Pulmonary artery endothelial cell (primary cell): ENCODE measurements at places on chromosomes 5 and 9. TPM values are rescaled to one million over a fixed set of nuclear protein-coding genes. Genes with fewer than 3 reads are reported as not detected.

DNA sequence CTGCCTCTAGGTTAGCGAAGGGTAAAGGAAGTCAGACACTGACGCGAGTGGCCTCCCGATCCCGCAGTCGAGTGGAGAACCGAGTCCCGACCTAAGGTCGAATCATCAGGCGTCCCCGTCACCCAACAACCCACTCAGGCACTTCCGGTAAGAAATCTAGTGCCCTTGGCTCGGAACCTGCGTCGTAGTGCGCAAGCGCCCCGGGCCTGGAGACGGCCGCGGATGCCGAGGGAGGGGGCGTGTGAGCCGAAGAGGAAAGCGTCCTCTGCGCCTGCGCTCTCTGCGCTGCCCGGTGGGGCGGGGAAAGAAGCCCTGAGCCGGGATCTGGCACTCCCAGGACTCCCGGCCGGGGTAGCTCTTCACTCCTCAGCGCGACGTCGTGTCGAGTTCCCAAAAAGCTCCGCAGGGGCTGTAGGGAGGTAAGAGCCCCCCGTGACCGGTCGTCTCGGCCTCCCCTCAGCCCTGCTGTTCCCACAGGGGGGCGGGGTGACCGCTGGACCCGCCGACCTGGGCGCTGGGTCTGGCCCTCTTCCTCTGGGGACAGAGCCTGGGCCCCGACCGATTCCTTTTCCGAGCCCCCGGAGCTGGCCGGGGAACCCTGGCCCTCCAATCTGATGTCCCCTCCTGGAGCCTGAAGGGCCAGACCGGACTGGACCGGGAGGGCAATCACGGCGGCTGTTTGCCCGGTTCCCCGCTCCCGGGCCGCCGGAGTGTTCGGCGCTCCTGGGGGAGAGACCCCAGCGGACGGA is at the start of gene ZFYVE16:
ZFYVE16 (plus strand) TSS at position 330 of the 749 bp plus-strand sequence. CDS start 26,084 bp downstream, outside the sequence.
- DNase-seq, result peak; percentile 86

GRCh38 chr9:83706676-83707517 is 861 bp downstream of the UBQLN1 start:
- peak; percentile 22 for DNase-seq

- DNase-seq, result no peak
Measured at GRCh38 chr9:126401107-126401506, 74.5 kb downstream of the MVB12B start.

DNA sequence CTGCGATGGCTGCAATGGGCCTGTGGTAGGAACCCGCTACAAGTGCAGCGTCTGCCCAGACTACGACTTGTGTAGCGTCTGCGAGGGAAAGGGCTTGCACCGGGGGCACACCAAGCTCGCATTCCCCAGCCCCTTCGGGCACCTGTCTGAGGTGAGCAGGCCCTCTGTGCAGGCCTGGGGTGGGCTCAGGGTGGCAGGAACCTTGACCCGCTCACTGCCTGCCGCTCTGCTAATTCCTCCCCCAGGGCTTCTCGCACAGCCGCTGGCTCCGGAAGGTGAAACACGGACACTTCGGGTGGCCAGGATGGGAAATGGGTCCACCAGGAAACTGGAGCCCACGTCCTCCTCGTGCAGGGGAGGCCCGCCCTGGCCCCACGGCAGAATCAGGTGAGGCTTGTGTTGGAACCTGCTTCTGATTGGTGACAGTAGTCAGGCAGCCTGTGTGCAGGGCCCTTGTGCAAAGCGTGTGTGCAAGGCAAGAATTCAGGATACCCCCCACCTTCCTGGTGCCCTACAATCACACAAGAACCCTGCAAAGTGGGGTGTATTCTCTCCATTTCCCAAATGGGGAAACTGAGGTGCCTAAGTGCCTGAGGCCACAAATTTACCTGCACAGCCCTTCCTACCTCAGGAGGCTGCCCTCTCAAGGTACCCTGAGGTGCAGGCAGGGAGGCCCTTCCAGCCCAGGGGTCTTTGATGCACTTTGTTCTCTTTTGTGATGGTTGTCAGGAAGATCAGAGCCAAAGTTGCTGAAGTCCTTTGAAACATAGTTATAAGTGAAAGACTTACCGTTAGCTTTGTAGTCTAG is 3.4 kb downstream of the SQSTM1 start:
- no peak for DNase-seq

GRCh38 chr9:123562844-123563346 is 206.9 kb downstream of the CRB2 start:
- no peak for DNase-seq

DNA sequence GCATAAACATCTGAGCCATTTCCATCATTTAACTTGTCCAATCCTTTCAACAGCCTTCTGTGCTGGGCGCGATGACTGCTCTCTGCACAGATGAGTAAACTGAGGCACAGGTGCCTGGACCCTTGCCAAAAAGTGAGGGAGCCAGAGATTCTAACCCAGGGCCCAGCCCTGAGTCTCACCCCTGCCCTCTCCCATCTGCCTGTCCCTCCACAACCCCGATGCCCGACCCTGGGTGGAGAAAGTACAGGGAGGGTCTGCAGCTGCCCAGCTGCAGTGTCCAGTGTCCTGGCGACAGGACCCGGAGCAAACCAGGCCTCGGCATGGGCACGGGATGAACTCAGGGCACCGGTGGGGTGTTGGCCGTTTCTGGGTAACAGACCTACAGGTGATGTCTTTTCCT is 39.6 kb upstream of the CLPTM1L start:
- DNase-seq, result no peak

GRCh38 chr5:159566832-159567231 is 236.5 kb upstream of the IL12B start:
- DNase-seq, result no peak

- no peak for DNase-seq
Measured at GRCh38 chr9:75088646-75089372, 495 bp downstream of the OSTF1 start.

- no peak for DNase-seq
Measured at GRCh38 chr5:7659420-7659819, 191.5 kb downstream of the CFAP90 start.

DNA sequence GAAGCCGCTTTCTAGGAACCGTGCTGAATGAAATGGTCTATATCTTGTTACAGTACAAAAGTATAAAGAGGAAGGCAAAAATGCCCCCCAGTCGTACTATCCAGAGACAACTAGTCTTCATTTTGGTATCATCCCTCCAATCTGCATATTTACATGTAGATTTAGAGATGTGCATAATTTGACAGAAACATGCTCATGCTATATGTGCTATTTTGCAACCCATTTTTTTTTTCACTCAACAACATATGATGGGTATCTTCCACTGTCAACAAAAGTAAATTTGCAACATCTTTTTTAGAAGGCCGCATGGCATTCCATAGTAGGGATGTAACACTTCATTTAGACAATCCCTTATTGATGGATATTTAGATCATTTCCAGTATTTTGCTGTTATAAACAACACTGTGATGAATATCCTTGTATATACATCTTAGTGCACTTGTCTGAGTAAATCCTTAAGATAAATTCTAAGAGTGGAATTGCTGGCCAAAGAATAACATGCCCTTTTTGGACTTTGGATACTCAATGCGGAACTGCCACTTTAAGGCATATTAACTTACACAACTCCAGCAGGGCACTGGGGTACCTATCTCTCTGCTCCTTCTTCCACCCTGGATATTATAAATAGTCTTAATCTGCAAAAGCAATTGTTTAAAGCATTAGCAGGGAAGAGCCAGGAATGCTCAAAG is 71.1 kb upstream of the SH3PXD2B start:
- no peak for DNase-seq

DNA sequence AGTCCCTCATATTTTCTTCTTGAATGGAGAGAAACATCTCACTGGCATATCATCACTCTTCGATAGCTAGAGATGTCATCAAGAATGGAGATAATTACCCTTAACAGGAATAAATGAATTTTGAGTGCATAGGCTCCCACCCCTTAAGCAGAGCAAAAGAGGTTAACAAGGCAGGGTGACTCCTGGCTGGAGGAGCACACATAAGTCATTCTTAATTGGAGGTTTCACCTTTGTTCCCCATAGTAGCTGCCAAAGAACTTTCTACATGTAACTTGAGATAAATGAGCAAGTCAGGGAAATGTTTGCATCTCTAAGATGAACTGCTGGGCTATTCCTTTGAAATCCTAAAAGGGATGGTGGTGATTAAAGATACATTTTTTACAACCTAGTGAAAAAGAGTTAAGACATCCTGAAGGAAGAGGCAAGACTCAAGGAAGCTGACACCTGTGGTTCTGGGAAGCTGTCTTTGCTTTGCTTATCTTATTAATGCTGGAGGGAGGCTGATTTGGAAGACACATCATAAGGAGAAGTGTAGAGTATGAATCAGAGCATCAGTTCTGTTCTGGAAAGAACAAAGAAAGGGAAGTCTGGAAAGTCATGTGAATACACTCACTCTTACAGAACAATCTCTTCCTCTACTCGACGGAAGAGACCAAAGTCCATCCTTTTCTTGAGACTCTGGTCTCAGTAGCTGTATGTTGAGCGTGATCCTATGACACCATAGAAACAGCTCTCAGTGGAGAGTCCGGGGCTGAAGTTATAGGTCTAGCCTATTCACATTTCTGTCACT is 326.3 kb downstream of the OSTF1 start:
- no peak for DNase-seq

GRCh38 chr9:77945798-77946197 is 85.8 kb downstream of the GNAQ start:
- DNase-seq, result no peak

DNA sequence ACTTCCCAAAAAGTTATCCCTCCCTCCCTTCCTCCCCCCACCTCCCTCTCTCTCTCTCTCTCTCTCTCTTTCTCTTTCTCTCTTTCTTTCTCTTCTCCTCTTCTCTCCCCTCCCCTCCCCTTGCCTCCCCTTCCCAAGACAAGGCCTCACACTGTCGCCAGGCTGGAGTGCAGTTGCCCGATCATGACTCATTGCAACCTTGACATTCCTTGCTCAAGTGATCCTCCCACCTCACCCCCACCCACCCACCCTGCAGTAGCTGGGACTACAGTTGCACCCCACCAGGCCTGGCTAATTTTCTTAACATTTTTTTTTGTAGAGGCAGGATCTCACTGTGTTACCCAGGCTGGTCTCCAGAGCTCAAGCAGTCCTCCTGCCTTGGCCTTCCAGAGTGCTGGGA is 32.8 kb downstream of the VPS13A start:
- no peak for DNase-seq

DNA sequence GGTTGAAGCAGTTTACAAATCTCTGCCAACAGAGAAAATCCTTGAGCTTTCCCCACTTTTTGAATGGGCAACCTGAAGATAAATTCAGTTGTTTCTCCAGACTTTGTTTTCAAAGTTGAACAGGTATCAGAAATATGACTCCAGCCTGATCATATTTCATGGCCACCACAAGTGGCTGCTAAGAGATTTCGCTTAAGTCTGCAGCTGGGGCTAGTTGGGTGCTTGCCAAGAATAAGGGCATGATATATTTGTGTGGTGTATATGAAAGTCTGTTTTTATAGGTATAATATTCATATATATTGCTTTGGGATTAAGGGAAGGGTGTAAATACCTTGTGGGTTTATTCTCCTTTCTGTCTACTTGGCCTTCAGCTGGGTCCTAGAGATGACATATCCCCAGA is 168.4 kb upstream of the GDNF start:
- DNase-seq, result no peak

DNA sequence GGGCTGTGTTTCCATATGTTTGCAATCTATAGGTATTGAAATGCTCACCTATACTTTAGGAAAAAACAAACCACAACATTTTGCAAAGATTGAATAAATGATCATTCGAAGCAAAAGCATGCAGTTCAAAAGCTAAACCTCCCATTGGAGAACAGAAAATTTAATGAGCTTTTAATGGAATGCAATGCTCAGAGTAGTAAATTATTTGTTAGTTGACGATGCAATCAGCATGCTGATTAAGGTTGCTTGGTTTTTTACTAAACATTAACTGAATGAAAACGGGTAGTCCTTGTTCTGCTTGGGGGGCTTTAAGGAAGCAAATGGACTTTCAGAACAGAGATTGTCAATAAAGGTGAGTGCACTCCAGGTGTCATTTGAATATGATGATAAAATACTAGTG is 123.3 kb upstream of the TMEM161B start:
- no peak for DNase-seq

- DNase-seq, result no peak
Measured at GRCh38 chr9:16002816-16003215, 450.0 kb downstream of the CCDC171 start.

DNA sequence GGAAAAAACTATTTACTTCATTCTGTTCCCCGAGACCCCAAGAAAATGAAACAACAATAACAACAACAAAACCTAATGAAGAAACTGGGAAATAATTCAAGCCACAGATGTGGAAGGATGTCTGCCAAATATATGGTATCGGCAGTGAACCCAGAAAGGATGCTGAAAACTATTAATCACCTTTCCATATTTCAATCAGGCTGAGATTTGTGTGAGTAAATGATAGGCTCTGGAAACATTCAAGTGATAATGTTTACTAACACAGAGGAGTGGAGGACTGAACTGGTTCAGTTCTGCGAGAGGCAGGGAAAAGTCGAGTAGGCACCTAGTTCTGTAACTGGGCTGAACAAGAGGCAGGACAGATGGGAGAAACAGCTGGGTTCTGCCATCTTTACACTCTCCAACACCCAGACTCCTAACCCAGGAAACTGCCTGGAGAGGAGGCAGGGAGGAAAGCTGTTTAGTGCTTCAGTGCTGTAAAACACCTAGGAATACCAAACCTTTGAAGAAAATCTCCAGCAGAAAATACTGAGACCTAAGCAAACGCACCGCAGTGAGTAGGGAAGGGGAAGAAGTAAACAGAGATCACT is 96.8 kb upstream of the GNA14 start:
- no peak for DNase-seq

DNA sequence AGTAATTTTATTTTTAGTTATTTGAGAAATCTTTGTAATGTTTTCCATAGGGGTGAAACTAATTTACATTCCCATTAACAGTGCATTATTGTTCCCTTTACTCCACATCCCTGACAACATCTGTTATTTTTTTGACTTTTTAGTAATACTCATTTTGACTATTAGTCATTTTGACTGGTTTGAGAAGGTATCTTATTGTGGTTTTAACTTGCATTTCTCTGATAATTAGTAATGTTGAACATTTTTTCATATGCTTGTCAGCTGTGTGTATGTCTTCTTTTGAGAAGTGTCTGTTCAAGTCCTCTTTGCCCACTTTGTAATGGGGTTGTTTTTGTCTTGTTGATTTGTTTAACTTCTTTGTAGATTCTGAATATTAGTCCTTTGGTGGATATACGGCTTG is 27.5 kb downstream of the CCDC152 start:
- no peak for DNase-seq

DNA sequence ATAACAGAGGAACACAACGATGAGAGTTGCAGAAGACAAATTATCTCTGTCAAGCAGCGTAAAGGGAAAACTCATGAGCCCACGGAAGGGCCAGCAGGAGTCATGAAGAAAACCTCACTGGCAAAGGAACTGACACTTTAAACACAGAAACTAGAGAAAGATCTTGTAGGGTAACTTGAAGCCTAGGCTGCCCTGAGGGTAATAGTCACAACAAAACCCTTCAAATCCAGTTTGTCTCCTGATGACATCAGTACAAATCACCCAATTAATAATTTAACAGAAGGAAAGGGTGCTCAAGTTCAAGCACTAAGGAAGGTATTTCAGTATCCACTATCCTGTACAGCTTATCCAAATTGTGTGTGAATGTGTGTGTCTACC is 549.1 kb downstream of the MTRR start:
- no peak for DNase-seq

The PFN3 gene
- not detected in 2 replicates for total RNA-seq

The AK8 gene
- 0.07 TPM in 1 of 2 replicates, not detected in the other for total RNA-seq

The TMEM232 gene
- 0.39 and 0.46 TPM in 2 replicates for total RNA-seq

The ZFP37 gene
- total RNA-seq, result 1.7 and 2.3 TPM in 2 replicates

The PCDHB4 gene
- total RNA-seq, result 0.04 and 0.07 TPM in 2 replicates

The NR3C1 gene
- total RNA-seq, result 25.0 and 32.7 TPM in 2 replicates

The CDO1 gene
- 5.5 and 6.3 TPM in 2 replicates for total RNA-seq

The MSMP gene
- 8.5 and 23.2 TPM in 2 replicates for total RNA-seq

The RNF208 gene
- total RNA-seq, result 0.07 and 0.33 TPM in 2 replicates

The AUH gene
- total RNA-seq, result 8.8 and 11.2 TPM in 2 replicates

The NAIP gene
- total RNA-seq, result 1.2 and 1.5 TPM in 2 replicates

The FAT2 gene
- total RNA-seq, result under 0.01 and 0.14 TPM in 2 replicates
